Effector CD8-positive, alpha-beta T cell (primary cell): ENCODE measurements at places on chromosomes 7 and 10.

DNA sequence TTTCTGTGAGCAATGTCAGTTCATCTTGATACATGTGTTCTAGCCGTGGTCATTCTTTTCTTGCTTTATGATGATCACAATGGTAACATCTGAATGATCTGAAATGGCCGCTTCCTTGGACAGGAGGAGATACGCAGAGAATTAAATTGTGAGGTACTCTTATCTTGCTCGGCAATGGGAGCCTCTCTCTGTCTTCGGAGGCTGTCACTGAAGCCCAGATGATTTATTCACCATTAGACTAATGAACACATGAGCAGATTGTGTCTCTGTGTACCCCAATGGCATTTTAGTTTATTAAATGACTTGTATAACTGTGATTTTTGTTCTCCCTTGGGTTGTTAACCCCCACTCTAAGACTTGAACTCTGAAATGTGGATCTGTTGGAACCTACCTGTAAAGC, 38.6 kb downstream of the RBM33 start:
- no peak for DNase-seq

DNA sequence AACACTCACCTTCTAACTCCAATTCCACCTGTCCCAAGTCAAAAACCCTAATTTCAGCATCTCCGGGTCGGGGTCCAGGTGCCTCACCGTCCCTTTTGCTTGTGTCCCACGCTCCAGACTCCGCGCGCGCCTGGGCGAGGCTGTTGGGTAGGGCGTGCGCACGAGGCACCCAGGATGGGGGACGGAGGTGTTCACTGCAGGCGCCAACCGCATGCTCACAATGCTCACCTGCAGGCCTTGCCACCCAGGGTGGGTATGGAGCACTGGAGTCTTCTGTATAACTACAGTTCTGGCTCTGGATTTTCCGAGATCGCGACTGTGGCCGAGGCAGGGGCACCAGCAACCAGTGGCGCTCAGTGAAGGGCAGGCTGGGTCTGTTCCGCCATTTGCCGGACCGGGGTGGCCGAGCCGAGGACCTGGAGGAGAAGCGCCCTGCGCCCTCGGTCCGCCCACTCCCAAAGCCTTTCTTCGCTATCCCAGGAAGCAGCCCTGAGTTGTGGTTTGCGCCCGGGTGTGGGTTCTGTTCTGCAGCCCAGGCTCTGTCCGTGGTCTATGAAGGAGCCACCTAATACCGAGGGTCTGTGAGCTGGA, 8.7 kb downstream of the FAM200A start:
- DNase-seq: no peak

DNA sequence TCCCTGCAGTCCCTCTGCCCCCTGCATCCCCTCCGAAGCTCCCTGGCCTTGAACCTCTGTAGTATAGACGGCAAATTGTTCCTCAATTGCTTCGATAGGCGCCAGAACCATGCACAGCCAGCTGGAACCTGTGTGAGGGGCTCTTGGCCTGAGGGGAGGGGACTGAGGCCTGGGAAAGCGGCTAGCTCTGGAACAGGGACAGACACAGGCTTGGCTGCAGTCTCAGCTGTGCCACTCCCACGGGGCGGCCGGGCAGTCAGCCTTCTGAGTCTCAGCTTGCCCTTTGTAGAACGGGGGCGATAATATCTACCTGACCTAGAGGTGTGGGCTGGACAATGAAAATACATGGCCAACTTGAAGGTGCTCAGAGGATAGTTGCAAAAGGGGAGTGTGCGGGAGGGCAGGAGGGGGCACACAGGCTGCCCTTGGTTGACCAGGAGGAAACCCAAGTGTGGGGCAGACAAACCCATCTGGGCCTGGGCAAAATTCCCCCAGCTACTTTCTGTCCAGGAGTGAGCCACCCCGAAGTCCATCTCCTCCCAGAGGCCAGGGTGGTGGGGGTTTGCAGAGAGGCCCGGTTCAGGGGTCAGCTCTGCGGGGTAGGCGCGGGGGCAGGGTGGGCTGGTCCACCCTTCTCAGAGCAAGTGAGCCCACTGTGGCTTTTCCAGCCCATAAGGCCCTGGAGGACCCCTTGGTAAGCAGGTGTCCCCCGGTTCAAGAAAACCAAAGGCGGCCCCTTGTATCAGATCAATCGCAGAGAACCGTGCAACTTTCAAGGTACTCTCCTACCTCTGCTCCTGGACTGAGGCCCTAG, 4.6 kb downstream of the CRYGN start:
- no peak for DNase-seq

- DNase-seq: no peak
Measured at GRCh38 chr7:116394106-116394505, 105.4 kb upstream of the CAV2 start.

DNA sequence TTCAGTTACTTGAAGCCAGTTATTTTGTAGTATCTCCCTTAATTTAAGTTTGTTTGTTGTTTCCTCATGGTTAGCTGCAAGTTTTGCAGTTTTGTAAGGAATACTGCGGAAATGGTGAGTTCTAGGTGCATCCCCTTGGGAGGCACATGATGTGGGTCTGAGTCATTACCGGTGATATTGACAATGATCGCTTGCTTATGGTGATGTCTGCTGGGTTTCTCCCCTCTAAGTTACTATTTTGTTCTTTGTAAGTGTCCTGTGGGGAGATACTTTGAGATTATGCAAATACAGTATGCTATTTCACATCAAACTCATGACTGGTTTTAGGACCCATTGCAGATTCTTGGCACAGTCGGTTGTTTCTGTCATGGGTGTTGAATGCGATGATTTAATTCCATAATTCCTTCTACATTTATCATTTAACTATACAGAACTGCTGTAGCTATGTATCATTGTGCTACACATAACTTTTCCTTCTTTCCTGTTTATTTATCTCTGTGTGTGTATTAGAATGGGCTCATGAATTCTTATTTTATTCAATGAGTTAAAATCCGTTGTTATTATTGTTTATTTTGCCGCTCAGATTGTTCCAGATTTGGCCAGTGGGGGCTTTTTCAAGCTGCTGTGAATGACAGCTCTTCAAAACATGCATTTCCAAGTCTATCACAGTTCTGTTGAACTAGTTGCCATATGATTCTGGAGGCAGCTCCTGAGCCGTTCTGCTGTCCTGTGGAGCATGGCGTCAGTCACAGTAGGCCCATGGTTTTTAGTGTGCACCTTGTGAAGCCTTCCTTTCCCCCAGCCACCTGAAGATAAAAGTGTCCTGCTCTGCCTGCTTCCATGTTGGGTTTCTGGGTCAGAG, 18.4 kb downstream of the TSPAN14 start:
- no peak for DNase-seq

GRCh38 chr7:3943779-3944520, 642.9 kb downstream of the SDK1 start:
- DNase-seq: no peak

- DNase-seq: no peak
Measured at GRCh38 chr7:28269700-28270361, 89.2 kb upstream of the JAZF1 start.

- no peak for DNase-seq
Measured at GRCh38 chr10:75707080-75707840, 275.8 kb downstream of the LRMDA start.

DNA sequence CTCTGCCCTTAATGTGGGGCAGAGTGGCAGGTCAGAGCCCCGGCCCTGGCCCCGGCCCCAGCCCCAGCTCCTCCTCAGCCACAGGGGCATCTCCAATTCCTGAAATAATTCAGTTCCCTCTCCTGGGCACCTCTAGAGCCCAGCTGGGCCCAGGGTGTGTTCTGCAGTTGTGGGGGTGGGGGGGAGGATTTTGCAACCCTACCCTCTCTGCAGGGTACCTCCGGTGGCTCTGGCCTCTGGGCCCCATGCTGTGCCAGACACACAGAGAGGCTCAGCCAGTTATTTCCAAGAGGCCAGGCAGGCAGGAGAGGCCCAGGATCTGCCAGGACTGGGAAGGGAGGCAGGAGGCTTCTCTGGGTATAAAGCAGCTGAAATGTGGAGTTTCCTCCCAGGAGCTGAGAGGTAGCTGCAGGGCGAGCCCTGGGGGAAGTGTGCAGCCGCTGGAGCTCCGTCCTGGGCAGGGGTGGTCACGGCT, 47.9 kb downstream of the PWWP2B start:
- DNase-seq: no peak

- no peak for DNase-seq
Measured at GRCh38 chr7:55299273-55299967, 65.7 kb upstream of the LANCL2 start.

- no peak for DNase-seq
Measured at GRCh38 chr7:51229620-51230323, 86.8 kb downstream of the COBL start.

- no peak for DNase-seq
Measured at GRCh38 chr7:54932818-54933543, 85.8 kb upstream of the EGFR start.

DNA sequence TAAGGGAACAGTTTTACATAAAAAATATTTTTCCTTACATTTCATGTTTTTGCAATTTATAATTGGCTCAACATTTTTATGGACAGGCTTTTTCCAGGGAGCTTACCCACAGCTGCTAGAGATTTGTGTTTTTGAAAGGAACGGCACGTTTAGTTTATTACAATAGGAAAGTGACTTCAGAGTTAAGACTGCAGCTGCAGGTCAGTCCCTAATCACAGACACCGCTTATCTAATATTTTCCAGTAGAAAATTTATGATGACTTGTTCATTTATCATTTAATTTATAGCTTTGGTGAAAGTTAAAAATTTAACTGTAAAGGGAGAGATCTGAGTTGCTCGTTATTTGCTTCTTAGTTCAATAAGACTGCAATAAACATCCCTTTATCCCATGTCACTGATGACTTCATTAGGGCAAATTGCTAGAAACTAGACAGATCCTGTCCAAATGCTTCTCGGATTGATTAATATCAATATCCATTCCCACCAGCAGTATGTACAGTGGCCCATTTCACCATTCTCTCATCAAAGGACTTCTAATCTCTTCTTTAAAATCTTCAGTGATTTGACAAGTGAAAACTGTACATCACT, 97.0 kb upstream of the ODAD2 start:
- DNase-seq: no peak

DNA sequence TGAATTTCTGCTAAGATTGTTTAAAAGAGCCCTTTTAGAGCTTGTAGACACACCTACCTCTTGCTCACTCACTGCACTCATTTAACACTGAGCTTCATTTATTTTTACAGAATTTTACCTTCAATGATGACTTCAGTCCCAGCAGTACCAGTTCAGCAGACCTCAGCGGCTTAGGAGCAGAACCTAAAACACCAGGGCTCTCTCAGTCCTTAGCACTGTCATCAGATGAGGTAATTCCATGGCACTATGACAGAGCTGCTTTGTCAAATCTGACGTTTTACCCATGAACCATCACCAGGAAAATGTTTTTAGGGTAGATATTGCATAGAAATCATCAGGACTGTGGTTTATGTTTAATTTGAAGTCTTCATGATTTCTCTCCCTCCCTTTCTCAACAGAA, 38.2 kb downstream of the PON1 start:
- DNase-seq: no peak

- DNase-seq: no peak
Measured at GRCh38 chr10:501596-501995, 187.9 kb downstream of the DIP2C start.

DNA sequence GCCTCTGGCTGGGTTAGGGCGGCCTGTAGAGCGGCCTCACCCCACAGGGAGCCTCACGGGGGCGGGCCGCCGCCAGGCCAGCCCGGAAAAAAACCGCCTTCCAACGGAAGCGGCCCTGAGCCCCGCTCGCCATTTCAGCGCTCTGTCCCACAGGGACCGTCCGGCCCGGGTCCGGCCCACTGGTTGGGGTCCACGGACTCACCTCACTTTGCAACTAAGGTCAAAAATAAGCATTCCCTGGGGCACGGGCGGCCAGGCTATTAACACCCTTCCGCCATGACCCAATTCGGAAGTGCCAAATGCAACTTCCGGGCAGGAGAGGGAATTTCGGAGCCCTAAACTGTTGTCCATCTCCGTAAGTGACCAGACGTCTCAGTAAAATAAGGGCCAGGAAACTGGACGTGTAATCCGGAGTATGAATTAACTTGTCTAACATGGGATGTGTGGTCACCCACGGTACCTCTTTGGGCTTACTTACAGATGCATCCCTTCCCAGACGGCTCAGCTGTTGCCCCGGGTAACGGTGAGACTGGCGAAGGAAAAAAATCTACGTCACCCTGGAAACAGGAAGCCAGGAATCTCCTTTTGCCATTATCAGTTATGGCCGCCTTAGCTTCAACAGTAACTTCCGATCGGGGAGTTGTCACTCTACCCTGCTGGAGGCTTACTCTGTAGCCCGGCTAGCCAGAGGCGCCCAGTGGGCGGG, at the start of gene BBIP1:
BBIP1 (minus strand) TSS at position 538 of the 706 bp plus-strand sequence. CDS start 1,023 bp downstream, outside the sequence.
- DNase-seq: no peak

GRCh38 chr10:8042721-8043568, 11.5 kb upstream of the GATA3 start:
- DNase-seq: no peak

DNA sequence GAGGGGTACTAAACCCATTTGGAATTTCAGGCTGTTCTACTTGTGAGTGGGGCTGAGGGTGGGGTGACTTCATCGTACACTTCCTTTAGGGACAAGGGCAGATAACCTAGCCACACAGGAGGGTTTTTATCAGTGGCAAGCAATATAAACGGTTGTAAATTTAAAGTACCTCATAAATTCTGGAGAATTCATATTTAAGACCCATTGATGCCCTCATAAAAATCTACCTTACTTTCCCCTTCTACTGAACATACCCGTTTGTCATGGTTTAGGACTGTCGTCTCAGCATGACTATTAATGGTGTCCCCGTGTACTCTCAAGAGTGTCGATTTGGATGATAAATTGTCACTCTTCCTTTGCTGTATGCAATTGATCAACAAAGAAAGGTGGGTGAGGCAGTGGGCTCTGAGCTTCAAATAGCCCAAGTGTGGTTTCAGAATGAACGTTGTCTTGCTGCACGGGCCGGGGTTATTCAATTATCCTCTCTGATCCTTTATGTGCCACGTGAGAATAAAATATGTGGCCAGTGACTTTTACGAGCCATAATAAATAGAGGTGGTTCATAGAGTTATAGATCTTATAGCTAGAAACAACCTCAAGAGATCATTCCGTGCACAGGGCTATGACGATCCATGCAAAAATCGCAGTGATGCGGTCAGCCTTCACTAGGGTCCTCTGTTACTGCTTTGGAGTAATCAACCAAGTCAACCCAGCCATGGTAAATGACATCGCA, 82.2 kb downstream of the FAM107B start:
- no peak for DNase-seq

GRCh38 chr7:1447551-1448244, 11.6 kb downstream of the MICALL2 start:
- no peak for DNase-seq

DNA sequence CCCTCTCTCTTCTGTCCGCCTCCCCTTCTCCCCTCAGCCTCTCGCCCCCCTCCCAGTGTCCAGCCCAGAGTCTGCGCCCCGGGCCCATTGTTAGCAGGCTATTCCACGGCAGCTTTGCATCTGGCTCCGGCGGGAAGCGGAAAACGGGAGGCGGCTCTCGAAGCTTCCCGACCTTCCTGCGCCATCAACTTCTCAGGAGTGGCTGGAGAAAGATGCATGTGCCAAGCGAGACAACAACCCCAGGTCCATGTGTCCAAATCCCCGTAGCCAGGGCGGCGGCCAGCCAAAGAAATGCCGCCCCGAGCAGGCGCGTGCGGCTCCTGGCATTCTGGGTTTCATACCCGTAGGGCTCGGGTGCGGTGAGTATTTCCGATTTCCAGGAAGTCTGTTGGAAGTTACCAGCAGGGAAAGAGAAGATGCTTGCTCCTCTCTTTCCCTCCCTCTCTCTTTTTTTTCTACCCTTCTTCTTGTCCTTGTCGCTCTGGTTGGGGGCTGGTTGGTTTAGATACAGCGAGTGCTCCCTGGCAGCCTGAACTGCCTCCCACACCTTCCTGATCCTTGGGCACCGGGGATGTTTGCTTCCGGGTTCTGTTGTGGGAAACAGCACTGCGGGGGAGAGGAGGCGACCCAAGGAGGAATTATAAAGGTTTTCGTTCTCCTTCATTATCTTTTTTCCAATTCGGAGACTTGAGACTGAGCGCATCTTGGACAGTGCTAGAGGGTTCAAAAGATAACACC, 1.2 kb upstream of the HOXA2 start:
- no peak for DNase-seq
